ENCODE measurements at places on chromosomes 16 and 17.

DNA sequence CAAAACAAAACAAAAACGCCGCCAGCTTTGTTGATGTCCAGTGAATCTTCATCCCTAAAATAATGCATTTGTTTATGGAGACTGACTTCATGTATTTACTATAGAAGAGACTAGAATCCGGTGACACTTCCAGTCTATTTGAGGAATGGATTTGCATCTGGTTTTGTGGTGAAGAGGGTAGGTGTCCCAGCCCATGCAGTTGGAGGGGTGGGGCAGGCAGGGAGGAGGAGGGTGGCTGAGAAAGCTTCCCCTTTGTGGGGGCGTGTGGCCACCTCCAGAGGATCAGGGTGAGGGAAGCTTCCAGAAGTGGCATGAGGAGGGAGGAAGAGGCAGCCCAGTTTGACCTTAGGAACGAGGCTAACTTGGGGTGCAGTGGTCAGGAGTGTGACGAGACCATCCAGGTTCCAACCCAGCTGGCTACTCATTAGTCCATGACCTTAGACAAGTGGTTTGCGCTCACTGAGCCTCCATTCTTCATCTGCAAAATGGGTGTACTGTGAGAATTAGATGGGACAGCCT lies 69.5 kb downstream of the CMIP start:
- DNase-seq: no peak

DNA sequence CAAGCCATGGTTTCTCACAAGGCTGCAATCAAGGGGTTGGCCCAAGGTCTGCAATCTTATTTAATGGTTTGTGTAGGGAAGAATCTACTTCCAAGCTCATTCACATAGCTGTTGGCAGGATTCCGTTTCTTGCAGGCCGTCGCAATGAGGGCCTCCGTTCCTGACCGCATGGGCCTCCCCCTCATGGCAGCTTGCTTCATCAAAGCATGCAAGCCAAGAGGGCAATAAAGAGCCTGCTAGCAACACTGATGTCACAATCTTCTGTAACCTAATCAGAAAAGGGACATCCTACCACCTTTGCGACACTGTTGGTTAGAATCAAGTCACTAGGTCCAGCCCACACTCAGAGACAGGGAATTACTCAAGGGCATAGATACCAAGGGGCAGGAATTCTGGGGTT lies 95.5 kb downstream of the CCT6B start:
- DNase-seq: no peak

DNA sequence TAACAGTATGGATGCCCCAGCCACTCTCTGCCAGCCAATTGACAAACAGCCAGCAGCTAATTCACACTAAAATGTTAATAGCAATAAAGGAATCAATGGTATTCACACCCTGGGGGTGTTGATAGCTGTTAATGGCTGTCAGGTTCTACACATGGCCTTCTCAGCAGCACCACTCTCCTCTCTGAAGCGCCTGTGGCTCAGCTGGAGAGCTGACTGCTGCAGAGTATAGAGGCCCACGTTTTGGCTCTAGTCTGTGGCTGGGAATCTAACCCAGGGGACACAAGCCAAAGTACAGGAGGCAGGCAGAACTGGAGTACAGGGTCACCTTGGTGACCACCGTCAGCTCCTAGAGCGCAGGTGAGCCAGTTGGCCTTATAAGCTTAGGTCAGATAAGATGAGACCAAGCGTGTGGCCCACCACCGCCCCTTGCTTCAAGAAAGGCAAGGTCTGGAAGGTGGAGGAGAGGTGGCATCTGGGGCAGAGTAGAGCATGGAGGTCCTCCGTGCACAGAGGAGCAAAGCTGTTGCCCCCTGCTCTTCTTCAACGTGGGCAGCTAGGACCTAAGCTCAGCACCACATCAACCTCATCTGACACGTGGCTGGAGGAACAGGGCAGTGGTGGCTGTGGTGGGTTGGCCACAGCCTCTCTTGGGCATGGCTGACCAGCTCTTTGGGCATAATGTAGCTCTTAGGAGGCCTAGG lies 25.4 kb downstream of the CCR7 start:
- peak; percentile 34 for DNase-seq

GRCh38 chr17:72004011-72004427 lies 116.8 kb upstream of the SOX9 start:
- no peak for DNase-seq

- DNase-seq: no peak
Observed at GRCh38 chr17:74083321-74083720, 120.2 kb upstream of the RPL38 start.

GRCh38 chr16:54587176-54587515 lies 300.6 kb upstream of the IRX3 start:
- no peak for DNase-seq

- peak; percentile 78 for DNase-seq
Observed at GRCh38 chr17:3890082-3890877, 2.6 kb downstream of the CAMKK1 start.

DNA sequence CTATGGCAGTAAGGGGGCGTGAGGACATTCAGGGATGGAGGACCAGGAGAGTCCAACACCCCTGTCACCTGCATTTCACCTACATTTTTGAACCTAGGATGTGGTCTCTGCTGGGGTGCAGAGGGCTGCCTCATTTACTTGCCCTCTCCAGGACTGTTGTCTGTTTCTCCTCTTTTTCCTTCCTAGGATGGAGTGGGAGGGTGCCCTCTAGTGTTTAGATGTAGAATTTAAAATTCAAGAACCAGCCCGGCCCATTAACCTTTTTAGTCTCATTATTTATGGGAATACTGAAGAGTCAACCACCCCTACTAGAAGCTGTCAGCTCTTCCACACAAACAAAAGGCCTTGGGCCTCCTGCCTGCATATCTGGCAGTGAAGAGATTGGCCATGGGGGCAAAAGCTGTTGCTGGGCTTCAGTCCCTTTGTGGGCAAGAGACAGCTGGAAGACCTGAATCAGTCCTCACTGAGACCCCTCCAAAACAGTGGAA lies 2.5 kb upstream of the STARD3 start:
- no peak for DNase-seq

DNA sequence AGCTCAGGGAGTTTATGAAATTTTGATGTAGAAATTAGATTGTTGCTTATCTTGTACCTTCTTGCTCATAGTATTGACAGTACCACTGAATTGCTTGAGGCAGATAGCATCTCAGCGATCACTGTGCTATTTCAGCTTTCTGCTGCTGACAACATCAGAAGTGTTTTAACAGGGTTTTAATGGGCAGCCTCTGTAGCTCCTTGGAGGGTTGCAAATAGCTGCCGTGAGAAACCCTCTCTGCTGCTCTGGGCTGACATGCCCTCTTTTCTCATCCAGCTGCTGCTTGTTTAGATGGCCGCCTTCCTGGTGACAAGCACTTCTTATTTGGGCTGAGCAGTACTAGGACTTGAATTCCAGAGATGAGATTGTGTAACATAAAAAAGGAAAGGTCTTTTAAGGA lies 180.2 kb upstream of the TBX2 start:
- DNase-seq: no peak

DNA sequence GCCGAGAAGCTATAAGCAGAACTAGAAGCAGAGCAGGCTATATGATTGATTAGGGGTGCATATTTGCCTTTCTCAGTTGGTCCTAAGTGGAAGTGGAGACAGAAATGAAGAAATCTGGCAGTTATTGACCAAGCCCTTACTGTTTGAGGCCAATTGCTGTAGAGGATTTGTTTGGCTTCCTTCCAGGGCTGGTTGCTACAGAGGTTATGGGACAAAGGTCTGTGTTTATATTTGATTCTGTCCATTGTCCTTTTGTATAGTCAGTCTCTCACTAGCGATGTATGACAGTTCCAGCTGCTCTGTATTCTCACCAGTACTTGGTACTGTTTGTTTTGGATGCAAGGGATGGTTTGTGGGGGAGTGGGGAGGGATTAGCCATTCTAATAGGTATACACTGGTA lies 7.3 kb upstream of the ALOX15 start:
- DNase-seq: no peak

DNA sequence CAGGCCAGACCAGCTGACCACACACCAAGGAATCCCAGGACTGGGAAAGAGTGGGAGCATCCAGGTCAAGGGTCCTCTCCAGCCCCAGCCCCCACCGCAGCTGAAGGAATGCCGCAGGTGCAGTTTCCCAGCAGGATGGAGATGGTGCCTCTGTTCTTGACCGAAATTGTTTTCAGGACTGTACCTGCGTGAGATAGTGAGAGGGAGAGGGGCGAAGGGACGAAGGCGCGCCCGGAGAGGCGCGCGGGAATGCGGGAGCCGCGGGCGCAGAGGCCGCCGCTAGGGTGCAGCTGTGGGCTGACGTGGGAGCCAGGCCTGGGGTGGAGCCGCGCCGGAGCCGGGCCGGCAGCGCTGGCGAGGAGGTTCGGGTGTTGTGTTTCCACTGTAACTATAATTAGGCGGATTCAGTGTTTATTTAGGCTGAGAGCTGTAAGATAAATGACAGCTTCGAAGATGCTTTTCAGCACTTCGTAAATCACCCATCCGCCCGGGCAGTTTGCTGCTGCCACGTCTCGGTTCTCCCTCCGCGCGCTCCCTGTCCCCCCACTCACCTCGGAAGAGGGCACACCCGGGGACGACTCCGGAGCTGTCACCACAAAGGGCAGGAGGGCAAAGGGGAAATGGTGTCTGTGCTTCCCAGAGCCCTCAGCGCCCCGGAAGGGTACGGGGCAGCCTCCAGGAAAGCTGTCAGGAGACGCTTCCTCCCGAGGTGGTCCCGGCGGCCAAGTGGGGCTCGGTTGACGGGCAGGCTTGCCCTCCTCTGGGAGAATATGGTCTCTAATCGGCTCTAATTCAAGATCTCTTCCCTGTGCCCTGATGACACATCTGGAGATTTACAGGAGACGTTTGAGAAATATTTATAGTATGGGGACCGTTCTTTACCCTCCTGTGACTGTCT lies 38.2 kb downstream of the HOXB1 start:
- peak; percentile 9 for DNase-seq

DNA sequence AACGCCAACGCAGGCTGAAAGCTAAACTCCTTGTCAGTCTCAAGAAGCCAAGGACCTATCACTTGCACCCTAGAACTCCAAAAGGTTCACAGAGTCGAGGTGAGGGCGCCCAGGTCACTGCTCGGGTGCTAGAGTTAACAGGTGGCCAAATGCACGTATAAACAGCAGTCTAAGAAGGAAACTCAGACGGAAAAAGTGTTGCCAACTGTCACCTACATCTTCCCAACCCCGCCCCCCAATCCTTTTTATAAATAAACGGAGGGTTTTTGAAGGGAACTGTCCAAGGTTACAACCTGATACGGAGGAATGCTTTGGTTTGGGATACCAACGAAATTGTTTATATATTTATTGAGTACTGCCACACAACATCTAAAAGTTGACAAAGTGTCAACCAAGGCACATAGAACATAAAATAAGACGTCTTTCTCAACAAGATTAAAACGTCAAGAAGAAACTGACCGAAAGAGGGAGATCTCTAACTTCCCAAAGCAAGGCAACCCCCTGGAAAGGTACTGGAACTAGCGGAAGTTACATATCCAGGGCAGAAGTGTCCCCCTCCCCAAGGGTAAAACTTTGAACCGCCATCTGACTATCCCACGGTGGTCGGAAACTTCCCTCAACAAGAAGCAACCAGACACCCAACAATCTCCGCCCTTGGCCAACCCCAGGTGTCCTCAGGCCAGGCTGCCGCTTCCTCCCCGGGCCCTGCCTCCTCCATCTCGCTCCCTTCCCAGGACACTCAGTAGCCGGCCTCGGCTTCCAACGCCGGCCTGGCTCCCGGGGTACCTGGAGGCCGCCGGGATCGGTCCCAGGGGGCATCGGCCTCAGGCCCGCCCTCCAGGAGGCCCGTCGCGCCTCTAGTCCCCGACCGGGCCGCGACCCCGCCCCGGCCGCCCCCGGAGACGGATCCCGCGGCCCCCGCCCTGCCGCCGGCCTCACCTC lies 982 bp downstream of the SPAG9 start:
- peak; percentile 57 for DNase-seq

DNA sequence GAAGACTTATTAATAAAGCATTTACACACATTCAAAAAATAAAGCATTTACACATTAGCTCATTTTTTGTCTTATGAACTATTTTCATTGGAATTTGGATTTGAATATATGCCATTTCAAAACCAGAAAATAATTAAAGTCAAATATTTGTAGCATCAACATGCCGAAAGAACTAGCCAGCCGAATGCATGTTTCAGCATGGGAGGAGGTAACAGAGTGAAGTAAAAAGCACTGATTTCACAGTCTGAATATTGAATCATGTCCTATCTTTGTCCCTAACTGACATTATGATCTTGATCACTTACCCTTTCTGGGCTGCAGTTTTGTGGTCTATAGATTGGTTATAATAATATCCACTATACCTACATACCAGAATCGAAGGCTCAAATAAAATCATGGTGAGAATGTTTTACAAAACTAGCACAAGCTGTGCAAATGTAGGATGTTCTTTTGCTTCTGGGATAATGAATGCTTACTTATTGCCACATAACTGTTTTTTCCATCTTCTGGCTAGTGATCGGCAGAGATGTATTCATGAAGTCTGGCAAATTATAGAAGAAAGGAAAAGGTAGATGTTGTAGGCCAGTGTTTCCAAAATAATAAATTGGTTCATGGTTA lies 84.7 kb downstream of the TUBD1 start:
- DNase-seq: no peak

GRCh38 chr17:17877529-17878358 lies 41.0 kb upstream of the SREBF1 start:
- peak; percentile 77 for DNase-seq

DNA sequence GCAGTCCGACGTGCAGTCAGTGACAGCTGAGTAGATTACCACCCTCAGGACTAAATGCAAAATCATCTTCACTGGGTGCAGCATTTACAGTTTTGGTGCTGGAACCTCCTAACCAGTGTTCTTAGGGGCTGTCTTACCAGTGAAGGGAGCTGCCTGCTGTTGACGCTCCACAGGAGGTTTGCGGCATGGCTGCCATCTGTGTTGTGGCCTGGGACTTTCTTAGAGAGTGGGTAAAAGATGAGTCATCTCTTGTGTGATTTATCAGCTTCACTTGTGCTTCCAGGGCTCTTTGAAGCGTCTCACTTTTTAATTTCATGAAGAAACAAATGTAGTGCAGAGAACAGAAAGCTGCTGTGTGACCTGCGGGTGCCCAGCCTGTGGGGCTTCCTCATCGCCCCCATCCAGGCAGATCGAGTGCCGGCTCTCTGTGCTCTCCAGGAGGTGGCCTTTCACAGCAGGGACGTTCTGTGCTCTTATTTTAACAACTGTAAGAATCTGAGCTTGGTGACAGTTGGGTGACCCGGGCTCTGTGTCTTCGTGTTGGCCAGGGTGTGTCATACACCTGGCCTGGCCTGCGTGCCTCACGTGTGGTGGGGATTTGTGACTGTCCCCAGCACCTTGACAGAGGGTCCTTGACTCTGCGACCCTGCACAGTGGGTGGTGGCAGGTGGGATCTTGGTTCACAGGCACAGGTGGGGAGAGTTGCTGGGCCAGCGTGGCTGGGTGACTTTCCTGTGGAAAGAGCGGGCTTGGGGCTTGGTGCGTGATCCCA lies 24.3 kb upstream of the ZNF750 start:
- DNase-seq: no peak

- no peak for DNase-seq
Observed at GRCh38 chr17:31584438-31585279, 193.2 kb downstream of the RAB11FIP4 start.

GRCh38 chr17:39270923-39271322 lies 45.2 kb upstream of the STAC2 start:
- DNase-seq: no peak

GRCh38 chr17:40462343-40463121 lies 19.3 kb downstream of the IGFBP4 start:
- DNase-seq: peak; percentile 68

- peak; percentile 82 for DNase-seq
Observed at GRCh38 chr16:4288148-4288921, 15.5 kb upstream of the TFAP4 start.

Measured in ovary (tissue), 10 donors.